Glutamatergic neuron (in vitro differentiated cells): ENCODE measurements at places on chromosomes 3 and 15.

DNA sequence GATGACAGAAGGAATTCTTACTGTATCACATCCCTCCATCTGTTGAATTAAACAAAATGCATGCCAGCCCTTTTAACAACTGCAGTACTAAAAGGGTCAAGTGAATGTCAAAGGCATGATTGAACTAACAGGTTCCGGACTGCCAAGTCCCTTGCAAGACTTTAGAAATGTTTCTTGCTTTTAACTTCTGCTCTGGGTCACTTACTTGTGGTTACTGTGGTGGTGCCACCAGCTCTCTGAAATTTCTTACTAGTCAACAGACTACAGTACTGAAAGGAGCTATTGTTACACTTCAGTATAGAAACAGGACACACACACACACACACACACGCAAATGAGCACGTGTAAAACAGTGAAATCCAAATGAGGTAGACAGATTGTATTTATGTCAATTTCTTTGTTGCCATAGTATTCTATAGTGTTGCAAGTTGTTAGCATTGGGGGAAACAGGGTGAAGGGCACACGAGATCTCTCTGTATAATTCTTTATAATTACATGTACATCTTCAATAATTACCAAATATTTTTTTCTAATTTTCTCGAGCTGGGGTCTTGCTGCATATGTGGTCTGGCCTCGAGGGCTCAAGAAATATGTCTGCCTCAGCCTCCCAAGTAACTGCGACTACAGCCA, 79.9 kb upstream of the SLC25A26 start:
- DNase-seq: no peak

- no peak for DNase-seq
Observed at GRCh38 chr15:98954411-98954810, 53.2 kb downstream of the PGPEP1L start.

- no peak for DNase-seq
Observed at GRCh38 chr3:55189359-55189801, 261.5 kb upstream of the LRTM1 start.

DNA sequence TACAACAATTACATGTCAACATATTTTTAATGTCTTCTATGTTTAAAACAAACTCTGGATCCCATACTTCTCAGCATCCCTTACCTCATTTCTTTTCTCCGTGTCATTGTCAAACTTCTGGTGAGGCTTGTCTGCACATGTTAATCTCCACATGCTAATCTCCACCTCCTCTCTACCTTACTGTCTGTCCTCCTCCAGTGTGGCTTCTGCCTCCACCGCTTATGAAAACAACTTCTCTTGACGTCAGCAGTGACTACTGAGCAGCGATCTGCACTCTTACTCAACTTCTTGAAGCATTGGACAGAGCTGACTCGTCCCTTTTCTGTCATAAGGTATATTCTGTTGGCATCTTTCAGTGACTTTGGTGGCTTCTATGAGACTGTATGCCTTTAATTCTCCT, 338.2 kb upstream of the THRB start:
- no peak for DNase-seq

- no peak for DNase-seq
Observed at GRCh38 chr3:32046102-32046501, 60.3 kb upstream of the GPD1L start.

DNA sequence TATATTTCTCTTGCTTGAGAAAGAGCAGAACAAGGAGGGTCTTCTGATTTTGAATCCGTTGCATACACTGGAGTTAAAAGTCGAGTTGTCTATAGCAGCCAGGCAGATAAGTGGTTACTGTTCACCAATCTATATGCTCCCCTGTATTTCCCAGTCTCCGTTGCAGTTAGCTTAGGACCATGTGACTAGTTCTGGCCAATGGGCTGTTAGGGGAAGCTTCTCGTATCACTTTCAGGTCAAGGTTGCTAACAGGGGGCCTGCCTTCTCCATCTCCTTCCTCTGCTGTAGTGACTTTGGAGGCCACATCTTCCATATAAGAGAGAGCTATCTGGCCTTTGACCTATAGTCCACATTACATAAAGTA, 188.5 kb upstream of the KBTBD8 start:
- no peak for DNase-seq

- DNase-seq: no peak
Observed at GRCh38 chr3:144866476-144866875, 894.9 kb downstream of the DIPK2A start.

GRCh38 chr15:71103102-71103676, 12.1 kb upstream of the THSD4 start:
- DNase-seq: no peak

DNA sequence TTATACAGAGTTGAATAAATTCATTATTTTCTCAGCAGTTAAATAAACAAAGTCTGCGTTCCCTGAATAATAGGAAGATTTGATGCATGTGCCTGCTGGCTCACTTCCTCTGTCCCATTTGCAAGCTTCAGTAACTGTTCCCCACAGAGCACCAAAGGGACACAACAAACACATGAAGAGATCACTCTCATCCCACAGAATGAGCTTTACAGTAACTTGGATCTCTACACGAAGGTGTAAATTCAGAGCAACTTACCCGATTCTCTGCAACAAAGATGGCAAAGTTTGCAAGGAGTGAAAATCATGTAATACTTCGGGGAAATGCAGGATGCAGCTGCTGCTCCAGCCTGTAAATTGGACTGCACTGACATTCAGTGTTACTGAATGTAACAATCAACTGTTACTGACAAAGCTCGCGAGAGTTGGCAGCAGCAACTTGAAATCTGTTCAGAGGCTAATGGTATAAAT, at the start of gene BCHE:
TSS of gene BCHE (minus strand) at position 366 of the 468 bp plus-strand sequence. CDS start 6,390 bp downstream, outside the sequence.
- peak; percentile 16 for DNase-seq

- DNase-seq: no peak
Observed at GRCh38 chr15:87682527-87682926, 574.0 kb downstream of the NTRK3 start.

GRCh38 chr3:29694783-29695182, 413.9 kb downstream of the RBMS3 start:
- no peak for DNase-seq

- DNase-seq: peak; percentile 68
Observed at GRCh38 chr3:88188436-88188835, 38.7 kb downstream of the C3orf38 start.

DNA sequence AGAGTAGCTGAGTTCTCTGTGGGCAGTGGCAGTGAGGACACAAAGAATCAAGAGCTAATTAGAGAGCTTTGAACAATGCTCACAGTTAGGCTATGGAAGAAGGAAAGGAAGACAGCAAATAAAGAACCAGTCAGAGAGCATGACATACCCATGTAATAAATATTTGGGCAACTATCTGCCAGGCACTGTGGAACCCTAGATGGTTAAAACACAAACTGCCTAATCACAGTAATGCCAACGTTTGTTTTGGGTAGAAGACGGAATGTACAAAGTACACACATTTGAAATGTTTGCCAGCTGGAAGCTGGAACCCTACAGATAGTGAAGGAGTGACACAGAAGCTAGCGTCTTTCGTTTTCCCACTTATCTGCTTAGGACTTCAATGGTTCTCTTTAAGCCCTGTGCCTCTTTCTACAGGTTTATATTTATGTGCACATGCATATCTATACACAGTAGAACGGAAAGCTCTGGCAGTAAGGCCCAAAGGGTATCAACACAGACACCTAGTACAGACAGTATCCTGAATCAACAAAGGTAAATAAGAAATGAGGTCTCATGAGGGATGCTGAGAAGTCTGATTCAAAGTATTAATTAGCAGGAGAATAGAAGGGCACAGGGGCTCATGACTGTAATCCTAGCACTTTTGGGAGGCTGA, 44.6 kb downstream of the ANKRD28 start:
- no peak for DNase-seq

GRCh38 chr3:43024181-43024885, 45.2 kb downstream of the GASK1A start:
- no peak for DNase-seq

- no peak for DNase-seq
Observed at GRCh38 chr3:4582624-4583023, 89.5 kb downstream of the ITPR1 start.

GRCh38 chr3:69406163-69406562, 20.3 kb upstream of the FRMD4B start:
- DNase-seq: no peak

DNA sequence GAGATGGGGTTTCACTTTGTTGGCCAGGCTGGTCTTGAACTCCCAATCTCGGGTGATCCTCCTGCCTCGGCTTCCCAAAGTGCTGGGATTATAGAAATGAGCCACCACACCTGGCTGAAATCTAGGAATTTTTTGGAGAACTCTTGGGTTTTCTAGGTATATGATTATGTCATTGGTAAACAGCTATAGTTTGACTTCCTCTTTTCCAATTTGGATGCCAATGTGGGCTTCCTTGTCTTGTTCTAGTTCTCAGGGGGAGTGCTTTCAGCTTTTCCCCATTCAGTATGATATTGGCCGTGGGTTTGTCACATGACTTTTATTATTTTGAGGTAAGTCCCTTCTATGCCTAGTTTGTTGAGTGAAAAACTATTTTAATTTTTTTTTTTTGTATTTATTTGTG, 17.9 kb downstream of the KCNMB3 start:
- no peak for DNase-seq

- DNase-seq: no peak
Observed at GRCh38 chr3:196602673-196603072, 34.2 kb downstream of the FBXO45 start.

GRCh38 chr15:62977952-62978811, 64.4 kb upstream of the TPM1 start:
- DNase-seq: no peak

DNA sequence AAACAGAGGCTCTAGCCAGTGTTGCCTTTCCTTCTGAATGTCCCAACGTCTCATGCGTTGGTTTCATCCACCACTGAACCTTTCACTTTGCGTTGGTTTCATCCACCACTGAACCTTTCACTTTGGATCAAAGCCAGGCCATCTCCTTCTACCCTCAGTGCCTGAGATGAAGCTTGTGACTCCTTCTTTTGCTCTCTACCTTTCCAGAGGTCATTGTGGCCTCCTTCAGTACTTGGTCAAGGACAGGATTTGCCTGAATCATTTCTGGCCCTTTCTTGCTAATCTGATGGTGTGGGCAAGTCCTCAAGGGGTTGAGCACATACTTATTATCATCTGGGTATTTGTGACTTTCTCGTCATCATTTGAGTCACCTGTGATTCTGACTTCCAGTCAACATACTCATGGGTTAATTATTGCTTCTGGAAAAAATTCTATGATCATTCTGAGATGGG, 50.0 kb downstream of the SELENOT start:
- DNase-seq: no peak

GRCh38 chr3:149406244-149406752, 28.8 kb upstream of the TM4SF1 start:
- DNase-seq: no peak

GRCh38 chr15:85475317-85475701, 94.9 kb downstream of the AKAP13 start:
- DNase-seq: no peak

- no peak for DNase-seq
Observed at GRCh38 chr3:195893044-195893395, 15.3 kb downstream of the TNK2 start.

GRCh38 chr3:184715943-184716621, 4.2 kb upstream of the MAGEF1 start:
- no peak for DNase-seq

GRCh38 chr3:184315543-184315867, 1.1 kb downstream of the EIF4G1 start:
- no peak for DNase-seq

GRCh38 chr3:67790043-67790442, 135.6 kb upstream of the SUCLG2 start:
- peak; percentile 65 for DNase-seq

DNA sequence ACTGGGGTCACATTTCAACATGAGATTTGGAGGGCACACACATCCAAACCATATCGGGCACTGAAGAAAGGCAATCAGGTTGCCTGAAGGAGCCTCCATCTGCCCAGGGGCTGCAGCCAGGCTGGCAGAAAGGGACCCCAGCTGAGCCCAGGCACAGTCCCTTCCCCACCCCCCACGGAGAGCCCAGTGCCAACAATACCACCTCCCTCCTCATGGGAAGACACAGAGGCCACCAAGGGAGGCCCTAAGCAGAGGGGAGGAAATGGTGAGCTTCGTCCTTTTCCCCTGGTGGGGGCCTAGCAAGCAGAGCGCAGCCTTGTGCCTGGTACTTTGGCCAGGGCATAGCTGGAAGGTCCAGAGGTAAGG, 3.0 kb upstream of the STRA6 start:
- no peak for DNase-seq

DNA sequence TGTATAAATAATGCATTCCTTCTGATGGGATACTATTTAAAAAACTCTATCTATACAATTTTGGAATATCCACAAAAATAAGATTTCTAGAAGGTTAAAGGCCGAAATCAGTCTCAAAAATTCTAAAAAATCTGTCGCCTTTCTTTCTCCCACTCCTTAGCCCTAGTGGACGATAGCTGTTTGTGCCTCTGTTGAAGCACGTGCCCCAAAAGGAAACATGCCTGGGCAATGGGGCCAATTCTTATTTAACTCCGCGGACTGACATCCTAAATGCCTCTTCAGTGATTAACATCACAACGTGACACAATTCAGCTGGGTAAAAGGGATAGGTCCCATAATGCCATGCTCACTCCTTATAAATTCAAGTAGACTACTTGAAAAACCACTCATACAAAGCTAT, 65.1 kb downstream of the GAP43 start:
- no peak for DNase-seq

DNA sequence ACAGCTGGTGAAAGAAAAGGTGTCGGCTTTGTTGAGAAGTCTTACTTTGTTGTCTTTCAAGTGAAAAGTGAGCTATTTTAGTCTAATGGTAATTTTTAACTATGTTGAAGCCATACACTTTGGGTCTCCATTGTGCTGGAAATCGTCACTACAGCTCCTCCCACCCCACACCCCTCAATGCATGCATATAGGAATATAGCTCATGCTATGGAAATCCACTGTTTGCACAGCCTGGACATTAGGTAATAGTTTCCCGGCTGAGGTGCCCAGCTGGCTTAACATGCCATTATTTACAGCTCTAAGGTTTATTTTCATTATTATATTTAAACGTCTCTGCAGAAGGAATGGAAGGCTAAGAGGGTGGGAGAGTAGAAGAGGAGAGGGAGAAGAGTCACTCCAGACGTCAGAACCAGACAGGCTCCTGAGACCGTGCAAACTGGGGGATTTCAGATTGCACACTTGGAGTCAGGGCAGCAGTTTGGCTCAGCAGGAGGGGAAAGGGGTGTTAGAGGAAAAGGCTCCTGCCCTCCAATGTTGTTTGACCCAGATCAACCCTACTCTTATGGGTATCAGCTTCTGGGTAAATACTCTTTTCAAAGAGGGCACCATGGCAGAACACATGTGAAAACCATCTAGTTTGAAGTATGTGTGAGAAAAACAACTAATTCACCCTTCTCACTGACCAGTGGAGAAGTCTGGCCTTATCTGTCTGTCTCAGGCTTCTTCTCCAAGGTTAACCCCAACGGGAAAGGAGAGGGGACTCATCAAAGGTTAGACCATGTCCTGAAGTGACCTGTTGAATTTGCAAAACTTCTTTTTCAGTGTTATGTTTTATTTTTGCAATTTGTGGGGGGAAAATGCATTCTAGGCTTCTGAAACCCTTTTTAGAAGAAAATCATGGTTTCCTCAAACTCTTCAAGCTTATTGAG, 218.7 kb upstream of the CTDSPL start:
- no peak for DNase-seq
